ENCODE measurements at places on chromosomes 1 and 21. TPM values are rescaled to one million over a fixed set of nuclear protein-coding genes. Genes with fewer than 3 reads are reported as not detected.

DNA sequence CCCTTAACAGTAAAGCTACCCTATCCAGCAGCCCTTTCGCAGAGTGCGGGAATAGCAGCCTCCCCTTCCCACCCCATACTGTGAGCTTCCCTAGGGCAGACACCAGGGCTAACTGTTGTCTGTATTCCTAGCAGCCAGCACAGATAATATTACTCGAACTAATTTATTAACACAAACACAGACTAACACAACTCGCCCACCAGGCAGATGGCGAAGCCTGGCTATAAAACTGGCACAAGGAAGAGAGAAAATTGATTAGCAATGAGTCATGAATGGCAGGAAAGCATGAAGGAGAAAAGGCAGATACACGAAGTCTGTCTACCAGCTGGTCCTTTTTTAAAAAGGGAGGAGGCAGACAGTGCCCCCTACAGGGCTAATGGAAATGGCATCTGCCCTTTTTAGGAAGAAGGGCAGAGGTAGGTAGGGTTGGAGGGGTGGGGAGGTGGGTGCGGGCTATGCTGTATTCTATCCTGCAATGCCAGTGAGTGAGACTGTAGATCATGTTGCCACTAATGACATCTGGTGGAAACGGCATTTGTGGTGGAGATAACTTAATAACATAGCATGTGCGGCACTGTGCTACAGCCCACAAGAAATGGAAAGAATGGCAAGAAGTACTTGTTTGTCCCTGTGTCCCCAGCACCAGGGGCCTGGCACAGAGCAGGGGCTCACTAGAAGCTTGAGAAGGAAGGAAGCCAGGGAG, 30.6 kb upstream of the CTPS1 start:
- H3K27ac ChIP-seq, result no peak overlapping the region
- H3K27me3 ChIP-seq, result no peaks in the 10 kb centered on the region
- DNase-seq, result no peak

GRCh38 chr1:238005116-238005515, 114.4 kb upstream of the ZP4 start:
- no peaks in the 10 kb centered on the region for H3K36me3 ChIP-seq
- H3K27me3 ChIP-seq, result no peaks in the 10 kb centered on the region
- H3K4me3 ChIP-seq, result no peak overlapping the region
- H3K4me1 ChIP-seq, result no peaks in the 10 kb centered on the region
- H3K27ac ChIP-seq, result no peak overlapping the region

DNA sequence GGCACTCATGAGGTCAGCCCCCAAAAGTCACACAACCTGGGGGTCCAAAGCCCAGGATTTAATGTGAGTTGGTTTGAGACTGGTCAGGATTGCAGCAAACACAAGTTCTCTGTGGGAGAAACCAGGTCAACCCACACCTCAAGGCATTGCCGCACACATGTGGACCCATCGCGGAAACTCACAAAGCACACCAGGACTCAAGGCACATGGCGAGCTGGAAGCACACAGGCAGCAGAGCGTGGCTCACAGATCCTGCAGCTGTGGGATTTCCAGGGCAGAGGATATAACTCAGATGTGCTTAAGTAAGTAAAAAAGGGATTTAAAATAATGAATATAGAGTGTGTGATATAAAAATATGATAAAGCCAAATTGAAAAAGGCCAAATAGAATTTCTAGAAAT, 51.6 kb upstream of the ADARB1 start:
- no peaks in the 10 kb centered on the region for H3K36me3 ChIP-seq
- DNase-seq, result no peak
- H3K4me1 ChIP-seq, result peaks cover 21% of the 10 kb centered on the region
- H3K27ac ChIP-seq, result no peak overlapping the region
- H3K27me3 ChIP-seq, result peaks cover 24% of the 10 kb centered on the region

- no peaks in the 10 kb centered on the region for H3K36me3 ChIP-seq
- no peak for DNase-seq
- H3K27ac ChIP-seq, result no peak overlapping the region
- H3K27me3 ChIP-seq, result no peaks in the 10 kb centered on the region
Observed at GRCh38 chr21:24204641-24205040, 1402.6 kb downstream of the MRPL39 start.

DNA sequence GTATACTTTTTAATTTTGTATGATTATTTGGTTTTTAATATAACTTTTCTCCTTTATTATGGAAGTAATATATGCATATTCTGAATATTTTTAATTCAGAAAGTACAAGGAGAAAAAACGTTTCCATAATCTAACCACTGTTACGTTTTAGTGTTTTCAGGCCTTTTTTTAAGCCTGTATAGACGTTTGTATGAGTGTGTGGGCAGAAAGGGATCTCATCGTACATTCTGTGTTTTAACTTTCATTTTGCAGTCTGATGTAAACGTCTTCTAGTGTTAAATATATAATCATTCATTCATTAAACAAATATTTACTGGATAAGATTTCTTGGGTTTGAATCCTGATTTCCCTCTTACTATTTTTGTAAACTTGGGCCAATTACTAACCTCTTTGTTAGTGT, 38.0 kb upstream of the PLEKHO1 start:
- no peak for DNase-seq
- H3K36me3 ChIP-seq, result no peaks in the 10 kb centered on the region
- no peak overlapping the region for H3K4me3 ChIP-seq
- H3K27me3 ChIP-seq, result no peaks in the 10 kb centered on the region
- H3K27ac ChIP-seq, result no peak overlapping the region

GRCh38 chr1:16158025-16158424, 2.2 kb upstream of the EPHA2 start:
- H3K36me3 ChIP-seq, result no peaks in the 10 kb centered on the region
- peak overlapping the region; percentile 93 for H3K27ac ChIP-seq
- peak overlapping the region; percentile 1 for H3K4me3 ChIP-seq
- no peaks in the 10 kb centered on the region for H3K27me3 ChIP-seq
- peaks cover 23% of the 10 kb centered on the region for H3K4me1 ChIP-seq

GRCh38 chr1:85585799-85586198, 5.2 kb downstream of the CCN1 start:
- no peak for DNase-seq
- H3K27me3 ChIP-seq, result no peaks in the 10 kb centered on the region
- no peak overlapping the region for H3K27ac ChIP-seq
- no peaks in the 10 kb centered on the region for H3K36me3 ChIP-seq

GRCh38 chr1:160362168-160362957, 4.5 kb upstream of the NHLH1 start:
- no peak overlapping the region for H3K4me3 ChIP-seq
- H3K27ac ChIP-seq, result no peak overlapping the region
- H3K36me3 ChIP-seq, result peaks cover 3% of the 10 kb centered on the region
- H3K4me1 ChIP-seq, result no peaks in the 10 kb centered on the region
- H3K27me3 ChIP-seq, result no peaks in the 10 kb centered on the region

- no peak overlapping the region for H3K27ac ChIP-seq
- H3K27me3 ChIP-seq, result no peaks in the 10 kb centered on the region
- no peak for DNase-seq
- peaks cover 50% of the 10 kb centered on the region for H3K36me3 ChIP-seq
Observed at GRCh38 chr1:164628772-164629171, 69.8 kb downstream of the PBX1 start.

DNA sequence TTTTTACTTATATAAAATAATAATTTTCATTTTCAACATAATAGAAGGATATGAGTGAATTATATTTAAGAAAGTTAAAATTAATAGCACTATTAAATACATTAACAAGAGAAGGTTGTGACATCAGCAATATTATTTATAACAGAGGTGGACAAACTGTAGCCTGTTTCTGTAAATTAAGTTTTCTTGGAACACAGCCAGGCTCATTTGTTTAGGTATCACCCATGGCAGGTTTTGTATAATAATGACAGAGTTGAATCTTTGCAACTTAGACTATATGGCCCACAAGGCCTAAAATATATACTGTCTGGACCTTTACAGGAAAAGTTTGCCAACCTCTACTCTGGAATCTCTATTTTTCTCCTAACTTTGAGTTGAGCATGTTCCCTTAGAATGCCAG, 42.8 kb upstream of the CACYBP start:
- H3K4me3 ChIP-seq, result no peak overlapping the region
- H3K27me3 ChIP-seq, result no peaks in the 10 kb centered on the region
- no peak overlapping the region for H3K27ac ChIP-seq
- DNase-seq, result no peak
- peaks cover 12% of the 10 kb centered on the region for H3K4me1 ChIP-seq

GRCh38 chr1:167722870-167723251, 1.1 kb downstream of the MPZL1 start:
- H3K4me3 ChIP-seq, result peak overlapping the region; percentile 92
- H3K36me3 ChIP-seq, result no peaks in the 10 kb centered on the region
- H3K4me1 ChIP-seq, result peaks cover 63% of the 10 kb centered on the region
- H3K27ac ChIP-seq, result peak overlapping the region; percentile 97

- H3K27ac ChIP-seq, result no peak overlapping the region
- H3K36me3 ChIP-seq, result no peaks in the 10 kb centered on the region
- H3K27me3 ChIP-seq, result no peaks in the 10 kb centered on the region
Observed at GRCh38 chr1:116485071-116485735, 85.6 kb downstream of the CD58 start.

GRCh38 chr1:205256951-205257625, 29.3 kb downstream of the TMCC2 start:
- H3K4me3 ChIP-seq, result no peak overlapping the region
- no peak overlapping the region for H3K27ac ChIP-seq
- no peak for DNase-seq
- H3K27me3 ChIP-seq, result no peaks in the 10 kb centered on the region
- H3K36me3 ChIP-seq, result no peaks in the 10 kb centered on the region

DNA sequence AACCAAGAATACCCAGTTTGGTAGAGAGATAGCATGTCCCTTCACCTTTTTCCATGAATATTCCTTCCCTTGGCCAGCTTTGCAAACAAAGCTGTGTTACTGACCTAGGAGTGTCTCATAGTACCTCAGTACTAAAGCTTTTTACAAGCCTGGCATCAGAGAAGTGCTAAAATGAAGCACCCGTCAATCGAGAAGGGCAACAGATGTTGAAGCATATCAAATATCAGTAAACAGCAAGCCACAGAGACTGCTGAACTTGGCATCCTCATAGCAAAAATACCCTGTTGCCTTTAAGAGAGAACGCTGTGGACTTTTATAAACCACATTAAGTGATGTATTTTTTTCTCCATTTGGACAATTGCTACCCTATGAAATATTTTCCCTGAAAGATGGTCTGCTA, 128.6 kb upstream of the HOOK1 start:
- no peaks in the 10 kb centered on the region for H3K36me3 ChIP-seq
- no peak for DNase-seq
- H3K27me3 ChIP-seq, result no peaks in the 10 kb centered on the region
- H3K4me3 ChIP-seq, result no peak overlapping the region
- H3K4me1 ChIP-seq, result peaks cover 3% of the 10 kb centered on the region

DNA sequence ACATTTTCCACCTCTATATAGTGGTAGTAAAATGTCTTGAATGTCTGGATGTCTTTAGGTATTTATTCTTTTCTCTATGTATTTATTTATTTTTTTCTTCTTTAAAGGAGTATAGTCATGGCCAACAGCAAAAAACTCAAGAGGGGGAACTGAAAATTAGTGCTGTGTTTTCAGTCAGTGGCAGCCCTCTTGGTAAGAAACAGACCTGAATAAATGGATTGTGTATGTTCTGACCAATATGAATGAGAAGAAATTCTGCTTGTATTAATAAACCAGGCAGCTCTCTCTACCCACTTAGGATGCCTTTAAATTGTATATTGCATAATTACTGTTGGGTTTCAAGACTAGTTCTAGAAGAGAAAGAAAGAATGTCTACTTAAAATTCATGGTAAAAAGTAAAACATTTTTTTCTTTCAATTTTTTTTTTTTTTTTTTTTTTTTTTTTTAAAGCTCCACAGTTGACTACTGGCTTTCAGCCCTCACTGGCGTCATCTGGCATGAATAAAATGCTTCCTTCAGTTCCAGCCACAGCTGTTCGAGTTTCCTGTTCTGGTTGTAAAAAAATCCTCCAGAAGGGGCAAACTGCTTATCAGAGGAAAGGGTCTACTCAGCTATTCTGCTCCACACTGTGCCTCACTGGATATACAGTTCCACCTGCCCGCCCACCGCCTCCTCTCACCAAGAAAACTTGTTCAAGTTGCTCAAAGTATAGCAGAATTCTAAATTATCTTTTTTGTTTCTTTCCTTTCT, 101.6 kb downstream of the ZMYM4 start:
- H3K27ac ChIP-seq, result no peak overlapping the region
- H3K36me3 ChIP-seq, result no peaks in the 10 kb centered on the region
- no peak for DNase-seq
- H3K4me3 ChIP-seq, result no peak overlapping the region

- peaks cover 29% of the 10 kb centered on the region for H3K4me1 ChIP-seq
- no peak for DNase-seq
- H3K4me3 ChIP-seq, result no peak overlapping the region
- no peaks in the 10 kb centered on the region for H3K36me3 ChIP-seq
- no peaks in the 10 kb centered on the region for H3K27me3 ChIP-seq
Observed at GRCh38 chr1:45493116-45493697, 2.2 kb upstream of the TESK2 start.

DNA sequence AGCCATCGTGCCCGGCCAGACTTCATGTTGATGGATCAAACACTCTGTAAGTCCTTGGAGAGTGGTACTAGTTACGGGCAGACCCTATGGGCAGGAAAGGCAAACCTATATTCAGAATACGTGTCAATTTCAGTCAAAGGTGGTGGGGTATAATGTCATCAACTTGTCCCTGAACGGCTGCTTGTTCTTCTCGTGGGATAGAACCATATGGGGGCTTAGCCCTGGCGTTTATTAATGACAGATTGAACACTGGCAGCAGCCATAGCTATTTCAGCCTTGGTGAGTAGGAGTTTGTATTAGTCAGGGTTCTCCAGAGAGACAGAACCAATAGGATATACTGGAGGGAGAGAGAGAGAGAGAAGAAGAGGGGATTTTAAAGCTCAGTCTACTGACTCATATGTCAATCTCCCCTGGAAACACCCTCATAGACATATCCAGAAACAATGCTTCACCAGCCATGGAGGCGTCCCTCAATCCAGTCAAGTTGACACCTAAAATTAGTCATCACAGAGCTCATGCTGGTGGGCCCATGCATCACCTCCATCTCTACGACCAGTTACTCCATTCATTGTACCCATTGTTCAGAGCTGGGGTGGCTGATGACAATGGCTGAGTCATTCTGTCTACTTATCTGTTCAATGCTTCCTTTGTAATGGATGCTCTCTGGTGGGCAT, 16.1 kb upstream of the AQP10 start:
- H3K36me3 ChIP-seq, result no peaks in the 10 kb centered on the region
- DNase-seq, result no peak
- no peaks in the 10 kb centered on the region for H3K27me3 ChIP-seq
- no peaks in the 10 kb centered on the region for H3K4me1 ChIP-seq
- H3K27ac ChIP-seq, result no peak overlapping the region
- no peak overlapping the region for H3K4me3 ChIP-seq

GRCh38 chr1:227730630-227731151, 4.4 kb downstream of the JMJD4 start:
- no peak overlapping the region for H3K27ac ChIP-seq
- H3K4me3 ChIP-seq, result no peak overlapping the region
- no peaks in the 10 kb centered on the region for H3K27me3 ChIP-seq
- H3K36me3 ChIP-seq, result no peaks in the 10 kb centered on the region

GRCh38 chr1:3483801-3484444, 29.5 kb downstream of the ARHGEF16 start:
- peaks cover 14% of the 10 kb centered on the region for H3K4me1 ChIP-seq
- H3K36me3 ChIP-seq, result no peaks in the 10 kb centered on the region
- H3K27ac ChIP-seq, result no peak overlapping the region
- no peaks in the 10 kb centered on the region for H3K27me3 ChIP-seq
- no peak overlapping the region for H3K4me3 ChIP-seq
- no peak for DNase-seq

- no peaks in the 10 kb centered on the region for H3K4me1 ChIP-seq
- H3K4me3 ChIP-seq, result no peak overlapping the region
- H3K27ac ChIP-seq, result no peak overlapping the region
- H3K36me3 ChIP-seq, result no peaks in the 10 kb centered on the region
- DNase-seq, result no peak
- no peaks in the 10 kb centered on the region for H3K27me3 ChIP-seq
Observed at GRCh38 chr21:21631961-21632360, 633.8 kb downstream of the NCAM2 start.

The GPX7 gene
- 3.7 TPM for total RNA-seq

The LCK gene
- total RNA-seq, result 4.4 TPM

The TNN gene
- not detected for total RNA-seq

The CD1E gene
- 3.8 TPM for total RNA-seq

The FAM167B gene
- not detected for total RNA-seq

The FCER1G gene
- 6.7 TPM for total RNA-seq

Measured in esophagus squamous epithelium (tissue), 5 donors.